Uterus (tissue), 4 donors: ENCODE measurements at places on chromosomes 13 and 19. TPM values are rescaled to one million over a fixed set of nuclear protein-coding genes. Genes with fewer than 3 reads are reported as not detected.
A peak's percentile ranks its signal among the peaks of the same experiment; 100 is the strongest.

DNA sequence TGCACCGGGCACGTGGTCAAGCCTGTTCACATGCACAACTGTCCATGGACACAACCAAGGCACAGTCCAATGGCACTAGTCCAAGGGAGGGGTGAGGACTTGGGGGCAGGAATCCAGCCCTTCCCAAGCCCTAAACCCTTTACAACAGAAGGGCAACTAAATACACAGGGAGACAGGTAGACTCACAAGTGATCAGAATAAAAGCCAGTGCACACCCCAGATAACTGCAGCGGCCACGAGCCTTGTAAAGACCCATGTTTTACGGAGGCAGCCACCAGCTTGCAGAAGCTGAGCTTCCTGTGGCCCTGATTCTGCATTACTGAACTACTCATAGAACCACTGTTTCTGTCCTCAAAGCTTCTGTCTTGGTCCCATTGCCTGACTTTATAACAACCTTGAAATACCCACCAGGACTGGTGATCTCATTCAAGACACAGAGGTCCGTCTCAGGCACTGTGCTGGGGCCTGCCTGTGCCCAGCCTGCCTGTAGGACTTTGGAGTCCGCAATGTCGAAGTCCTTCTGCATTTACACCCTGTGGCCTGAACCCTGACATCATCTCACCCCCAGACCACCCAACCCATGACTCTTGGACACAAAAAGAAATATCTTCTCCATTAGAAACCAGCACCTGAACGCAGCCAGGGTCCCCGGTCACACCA is 181.2 kb downstream of the COL4A1 start:
- H3K36me3 ChIP-seq = no peaks in the 10 kb centered on the region
- no peaks in the 10 kb centered on the region for H3K27me3 ChIP-seq
- H3K27ac ChIP-seq = peak overlapping the region; percentile 79
- no peak overlapping the region for H3K4me3 ChIP-seq
- DNase-seq = no peak

DNA sequence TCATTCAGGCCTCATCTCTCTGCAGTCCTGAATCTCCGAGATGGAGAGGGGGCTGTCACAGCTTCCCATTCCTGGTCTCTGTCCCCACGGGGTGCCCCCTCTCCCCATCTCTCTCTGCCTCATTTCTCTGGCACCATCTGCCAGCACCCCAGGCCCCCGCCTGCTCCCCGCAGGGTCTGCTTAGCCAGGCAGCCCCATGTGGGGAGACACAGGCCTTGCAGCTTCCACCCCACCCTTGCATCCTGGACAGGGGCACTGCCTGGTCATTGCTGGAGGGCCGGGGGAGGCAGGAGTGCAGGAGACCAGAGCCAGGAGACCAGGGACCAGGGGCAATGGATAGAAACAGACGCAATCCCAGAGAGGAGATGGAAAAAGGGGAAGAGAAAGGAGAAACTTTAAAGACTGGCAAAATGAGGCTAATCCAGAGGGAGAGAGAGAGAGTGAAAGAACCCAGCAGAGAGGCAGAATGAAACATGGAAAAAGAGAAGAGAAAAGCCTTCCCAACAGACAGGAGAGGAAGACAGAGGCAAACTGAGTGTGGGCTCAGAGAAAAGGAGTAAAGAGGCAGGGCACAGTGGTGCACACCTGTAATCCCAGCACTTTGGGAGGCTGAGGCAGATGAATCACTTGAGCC is 8.8 kb upstream of the GIPR start:
- no peaks in the 10 kb centered on the region for H3K27me3 ChIP-seq
- DNase-seq = no peak
- H3K27ac ChIP-seq = no peak overlapping the region
- no peaks in the 10 kb centered on the region for H3K36me3 ChIP-seq
- no peaks in the 10 kb centered on the region for H3K4me1 ChIP-seq
- H3K4me3 ChIP-seq = no peak overlapping the region

DNA sequence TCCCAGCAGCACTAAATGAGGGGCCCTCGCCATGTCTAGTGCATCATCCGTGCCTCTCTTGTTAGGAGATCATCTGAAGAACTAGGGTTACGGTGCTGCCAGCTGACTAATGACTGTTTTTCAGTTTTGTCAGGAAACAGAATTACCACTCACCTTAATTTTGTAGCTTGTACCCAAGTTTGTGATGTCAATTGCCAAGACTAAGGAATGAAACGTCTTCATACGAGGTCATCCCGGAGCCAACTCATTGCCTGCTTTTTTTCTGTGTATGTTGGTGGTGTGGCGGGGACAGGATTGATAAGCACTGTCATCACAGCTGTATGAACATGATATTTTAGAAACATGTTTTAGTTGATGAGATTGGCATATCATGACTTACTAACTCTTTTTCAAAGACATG is 100.6 kb downstream of the TNFRSF19 start:
- peak overlapping the region; percentile 37 for H3K27ac ChIP-seq
- no peaks in the 10 kb centered on the region for H3K4me1 ChIP-seq
- no peaks in the 10 kb centered on the region for H3K36me3 ChIP-seq

- peak; percentile 28 for DNase-seq
- no peaks in the 10 kb centered on the region for H3K27me3 ChIP-seq
- peak overlapping the region; percentile 92 for H3K27ac ChIP-seq
- no peaks in the 10 kb centered on the region for H3K36me3 ChIP-seq
- H3K4me1 ChIP-seq = peaks cover 7% of the 10 kb centered on the region
- peak overlapping the region; percentile 73 for H3K4me3 ChIP-seq
Observed at GRCh38 chr13:25300861-25301346, 521 bp upstream of the NUP58 start.

- no peaks in the 10 kb centered on the region for H3K36me3 ChIP-seq
- no peak overlapping the region for H3K4me3 ChIP-seq
- H3K27me3 ChIP-seq = no peaks in the 10 kb centered on the region
- no peak for DNase-seq
- H3K27ac ChIP-seq = no peak overlapping the region
- H3K4me1 ChIP-seq = no peaks in the 10 kb centered on the region
Observed at GRCh38 chr13:45297456-45298205, 43.4 kb downstream of the TPT1 start.

- no peaks in the 10 kb centered on the region for H3K4me1 ChIP-seq
- no peaks in the 10 kb centered on the region for H3K27me3 ChIP-seq
Observed at GRCh38 chr13:41008349-41008980, 10.7 kb downstream of the ELF1 start.

Gene LENG9
- total RNA-seq = 3.7 TPM
